H4 (cell line): ENCODE measurements at places on chromosomes 1 and 21.

DNA sequence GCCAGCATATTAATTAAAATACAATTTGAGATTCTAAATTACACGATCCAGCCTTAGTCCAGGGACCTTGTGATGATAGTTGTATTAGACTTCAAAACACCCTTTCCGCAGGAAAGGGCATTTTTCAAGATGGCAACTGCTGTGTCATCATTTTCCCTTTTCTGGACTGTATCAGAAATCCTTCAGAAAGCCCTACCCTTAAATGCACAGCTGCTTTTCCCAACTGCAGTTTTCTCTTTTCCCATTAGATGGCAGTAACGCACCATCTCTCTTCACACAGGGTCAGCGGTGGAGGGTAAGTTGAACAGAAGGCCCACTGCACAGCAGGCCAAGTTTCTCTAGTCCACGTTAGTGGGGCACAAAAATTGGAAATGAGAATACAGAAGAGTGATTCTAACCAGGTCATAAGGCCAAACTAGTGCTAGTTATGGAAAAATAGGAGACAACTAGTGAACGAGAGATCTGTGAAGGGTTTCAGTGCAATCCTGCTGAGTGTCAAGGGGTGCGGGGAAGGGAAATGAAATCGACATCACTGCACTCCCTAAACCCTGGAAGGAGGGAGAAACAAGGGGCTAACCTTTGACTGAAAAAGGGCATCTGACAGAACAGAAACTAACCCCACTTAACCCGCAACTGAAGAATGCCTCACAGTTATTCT lies 22.1 kb upstream of the TDRD10 start:
- peak; percentile 81 for DNase-seq

- peak; percentile 63 for DNase-seq
Measured at GRCh38 chr1:54810153-54810942, 9.2 kb upstream of the TTC22 start.

- DNase-seq = peak; percentile 22
Measured at GRCh38 chr1:225670356-225670755, 17.4 kb upstream of the ENAH start.

- DNase-seq = no peak
Measured at GRCh38 chr1:7916501-7916830, 24.2 kb downstream of the TNFRSF9 start.

DNA sequence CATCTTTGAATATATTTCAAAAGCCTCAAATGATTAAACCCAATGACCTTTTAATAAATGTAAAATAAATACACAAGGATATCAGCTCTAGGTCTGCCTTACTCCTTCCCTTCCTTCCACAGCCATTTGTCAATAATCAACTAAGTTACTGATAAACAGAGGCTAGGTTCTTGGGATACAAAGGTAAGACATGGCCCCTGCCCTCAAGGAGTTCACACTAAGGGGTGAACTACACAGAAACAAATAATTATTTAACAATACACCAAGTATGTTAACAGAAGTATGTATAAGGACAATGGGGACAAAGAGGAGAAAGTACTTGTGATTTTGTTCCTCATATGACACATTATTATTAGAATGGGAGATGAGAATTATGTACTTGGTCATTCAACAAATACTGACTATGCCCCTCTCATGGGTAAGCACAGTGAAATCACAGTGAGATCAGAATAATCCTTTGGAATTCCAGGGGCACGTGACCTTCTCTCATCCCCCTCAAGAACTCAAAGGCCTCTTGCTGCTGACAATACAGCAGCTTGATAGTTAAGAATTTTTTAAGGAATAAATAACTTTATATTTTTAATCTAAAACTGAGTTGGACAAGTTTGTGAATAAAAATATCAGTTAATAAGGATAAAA lies 40.2 kb downstream of the ATP1B1 start:
- DNase-seq = no peak
